ENCODE measurements at places on chromosomes 13 and 19.

- no peak for DNase-seq
These were observed 61.3 kb downstream of the CELF5 start for GRCh38 chr19:3285647-3286176.

GRCh38 chr19:28386470-28386869 is 826.5 kb downstream of the UQCRFS1 start:
- no peak for DNase-seq

DNA sequence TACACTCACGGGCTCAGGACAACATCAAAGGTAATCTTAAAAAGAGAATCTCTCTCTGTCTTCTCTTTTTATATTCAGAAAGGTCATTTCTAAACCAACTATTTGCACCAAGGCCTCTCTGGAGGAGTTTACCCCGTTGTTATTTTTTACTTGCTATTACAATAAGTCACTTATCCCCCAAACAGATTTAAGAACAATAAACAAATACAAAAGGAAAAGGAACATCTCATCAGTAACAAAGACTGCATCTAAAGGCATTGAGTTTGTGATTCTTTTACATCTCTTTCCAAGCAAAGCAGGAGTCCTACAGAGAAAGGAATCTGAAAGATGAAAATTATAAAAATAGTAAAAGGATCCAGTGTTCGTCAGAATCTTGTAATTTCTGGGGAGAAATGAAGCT is 75.4 kb downstream of the GGACT start:
- DNase-seq: no peak

DNA sequence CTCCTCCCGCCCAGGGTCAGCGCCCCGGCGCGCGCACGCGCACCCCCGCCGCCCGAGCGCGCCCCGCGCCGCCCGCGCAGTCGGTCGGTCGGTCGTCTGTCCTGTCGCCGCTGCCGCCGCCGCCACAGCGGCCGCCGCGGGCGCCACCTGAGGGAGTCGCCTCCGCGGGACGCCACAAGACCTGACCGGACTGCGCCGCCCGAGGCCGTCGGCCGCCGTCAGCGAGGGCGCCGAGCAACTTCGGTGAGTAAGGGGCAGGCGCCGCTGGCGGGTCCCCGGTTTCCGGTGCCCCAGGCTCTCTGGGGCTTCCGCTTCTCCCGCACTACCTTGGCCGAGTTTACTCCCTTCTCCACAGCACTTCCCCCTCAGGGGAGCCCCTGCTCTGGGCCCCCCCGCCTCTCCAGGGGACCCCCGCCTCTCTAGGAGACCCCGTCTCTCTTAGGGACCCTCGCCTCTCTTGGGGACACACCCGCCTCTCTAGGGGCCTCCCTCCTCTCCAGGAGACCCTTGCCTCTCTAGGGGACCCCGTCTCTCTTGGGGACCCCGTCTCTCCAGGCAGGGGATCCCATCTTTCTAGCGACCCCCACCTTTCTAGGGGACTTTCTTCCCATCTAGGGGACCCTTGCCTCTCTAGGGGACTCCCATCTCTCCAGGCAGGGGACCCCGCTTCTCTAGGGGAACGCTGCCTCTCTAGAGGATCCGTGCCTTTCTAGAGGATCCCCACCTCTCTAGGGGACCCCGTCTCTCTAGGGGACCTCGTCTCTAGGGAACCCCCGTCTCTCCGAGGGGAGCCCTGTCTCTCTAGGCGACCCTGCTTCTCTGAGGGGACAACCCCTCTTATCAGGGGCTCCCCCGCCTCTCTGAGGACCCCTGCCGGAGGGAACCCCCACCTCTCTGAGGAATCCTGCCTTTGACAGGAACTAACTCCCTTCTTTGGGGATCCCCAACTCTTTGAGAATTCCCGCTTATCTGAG is 19.3 kb upstream of the GATAD2A start:
- DNase-seq: no peak

GRCh38 chr19:48466561-48467325 is 2.4 kb upstream of the CYTH2 start:
- DNase-seq: no peak

GRCh38 chr19:28065026-28065425 is 1147.9 kb downstream of the UQCRFS1 start:
- DNase-seq: no peak

- DNase-seq: no peak
These were observed 89.9 kb downstream of the CDK8 start for GRCh38 chr13:26343816-26344215.

DNA sequence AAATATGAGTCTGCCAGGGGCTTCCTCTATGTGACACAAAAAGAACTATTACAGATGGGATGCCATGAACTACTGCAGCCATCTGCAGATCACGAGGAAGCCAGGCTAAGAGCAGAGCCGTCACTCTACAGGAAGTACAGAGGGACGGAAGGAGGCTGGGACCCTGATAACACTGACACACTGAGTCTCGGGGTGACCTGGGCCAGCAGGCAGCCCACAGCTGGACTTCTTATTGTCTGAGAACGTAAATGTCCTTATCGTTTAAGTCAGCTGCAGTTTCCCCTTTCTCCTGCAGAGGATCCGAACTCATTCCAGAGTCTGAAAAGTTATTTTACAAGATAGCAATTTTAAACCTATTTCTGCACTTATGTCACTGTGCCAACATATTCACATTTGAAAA is 20.7 kb downstream of the PARP4 start:
- DNase-seq: no peak

DNA sequence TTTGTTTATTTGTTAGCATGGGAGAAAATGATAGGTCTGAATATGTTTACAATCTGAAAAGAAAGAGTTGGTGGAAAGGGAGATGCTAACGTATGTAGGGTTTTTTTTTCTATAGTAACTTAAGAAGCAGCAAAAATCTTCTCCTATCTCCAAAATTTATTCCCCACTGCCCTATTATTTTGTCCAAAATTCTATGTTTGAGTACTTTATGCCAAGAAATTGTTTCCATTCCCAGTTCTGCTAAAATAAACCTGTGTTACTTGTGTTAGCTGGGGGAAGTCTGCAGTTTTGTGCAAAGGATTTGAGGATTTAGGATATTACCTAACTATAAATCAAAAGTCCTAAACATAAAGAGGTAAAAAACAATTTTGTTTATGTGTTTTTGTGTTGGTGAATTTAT is 2770.4 kb upstream of the PCDH20 start:
- no peak for DNase-seq

DNA sequence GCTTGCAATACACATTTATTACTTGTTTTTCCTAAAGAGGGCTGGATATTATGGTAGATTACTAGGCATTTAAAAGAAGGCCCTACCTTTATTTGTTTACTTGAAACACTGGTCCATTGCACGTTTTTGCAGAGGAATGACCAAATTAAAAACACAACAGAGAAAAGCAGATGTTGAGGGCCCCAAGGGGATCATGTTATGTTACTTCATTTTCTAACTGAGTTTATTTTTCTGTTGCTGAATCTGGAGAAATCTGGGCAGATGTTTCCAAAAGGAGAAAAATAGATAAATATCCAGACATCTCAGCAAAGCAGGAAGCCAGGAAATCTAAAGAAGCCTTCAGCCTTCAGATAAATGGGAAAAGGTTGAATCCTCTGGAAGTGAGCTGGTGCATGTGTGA is 353.0 kb downstream of the NDFIP2 start:
- no peak for DNase-seq
